ENCODE measurements at places on chromosomes 11 and 22.

GRCh38 chr11:94602430-94603372 is 35.5 kb downstream of the PIWIL4 start:
- no peak for DNase-seq

DNA sequence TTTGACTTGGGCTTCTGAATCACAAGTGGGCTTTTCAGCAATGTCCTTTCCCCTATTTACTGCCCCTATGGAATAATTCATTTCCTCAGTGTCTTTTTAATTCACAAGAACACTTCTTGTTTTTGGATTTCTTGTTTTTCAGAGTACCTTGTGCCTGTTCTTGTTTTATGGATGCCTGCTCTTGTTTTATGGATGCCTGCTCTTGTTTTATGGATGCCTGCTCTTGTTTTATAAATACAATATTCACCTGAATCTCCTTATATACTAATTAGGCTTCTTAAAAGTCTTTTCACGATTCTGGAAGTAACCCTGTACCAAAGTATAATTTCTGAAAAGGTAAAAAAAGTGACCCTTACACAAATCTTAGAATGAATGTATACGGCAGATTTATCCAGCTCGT is 32.8 kb downstream of the CACNA1I start:
- no peak for DNase-seq

GRCh38 chr11:96105197-96105895 is 181.4 kb upstream of the MTMR2 start:
- peak; percentile 46 for DNase-seq

DNA sequence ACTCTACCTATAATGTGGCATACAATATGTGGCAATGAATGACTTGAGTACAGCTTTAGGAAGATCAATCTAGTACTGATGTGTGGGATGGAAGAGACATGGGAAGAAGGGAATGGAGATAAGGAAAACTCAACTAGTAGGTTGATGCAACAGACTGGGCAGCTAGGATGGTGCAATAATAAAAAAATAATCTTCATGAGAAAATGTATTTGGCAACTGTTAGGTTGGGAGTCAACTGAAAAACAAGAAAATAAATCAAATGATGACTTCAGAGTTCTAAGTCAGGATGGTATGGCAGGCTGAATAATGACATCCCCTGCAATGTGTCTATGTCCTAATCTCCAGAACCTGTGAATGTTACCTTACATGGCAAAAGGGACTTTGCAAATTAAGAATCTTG is 236.8 kb upstream of the PITPNB start:
- DNase-seq, result no peak

DNA sequence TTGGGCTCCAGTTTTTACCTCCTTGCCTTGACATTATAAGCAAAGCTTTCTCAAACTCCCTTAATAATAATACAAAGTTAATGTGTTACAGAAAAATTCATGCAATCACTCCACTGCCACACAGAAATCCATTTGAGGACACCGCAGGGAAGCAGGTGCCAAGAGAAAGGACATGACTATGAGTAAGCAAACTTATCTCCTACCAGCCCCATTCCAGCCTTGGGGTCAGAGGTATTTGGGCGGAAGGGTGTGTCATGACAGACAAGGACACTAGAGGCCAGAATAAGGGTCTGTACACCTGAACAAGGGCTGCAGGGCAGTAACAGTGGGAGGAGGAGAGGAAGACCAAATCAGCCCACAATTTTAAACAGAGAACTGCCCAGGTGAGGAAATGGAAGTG is 5.9 kb downstream of the GNG3 start:
- DNase-seq, result no peak

- peak; percentile 72 for DNase-seq
Observed at GRCh38 chr11:78417175-78417887, at the start of gene GAB2. Gene GAB2, minus strand, starts transcription at chr11:78417820. Its CDS starts 100 bp downstream, at chr11:78417720.

DNA sequence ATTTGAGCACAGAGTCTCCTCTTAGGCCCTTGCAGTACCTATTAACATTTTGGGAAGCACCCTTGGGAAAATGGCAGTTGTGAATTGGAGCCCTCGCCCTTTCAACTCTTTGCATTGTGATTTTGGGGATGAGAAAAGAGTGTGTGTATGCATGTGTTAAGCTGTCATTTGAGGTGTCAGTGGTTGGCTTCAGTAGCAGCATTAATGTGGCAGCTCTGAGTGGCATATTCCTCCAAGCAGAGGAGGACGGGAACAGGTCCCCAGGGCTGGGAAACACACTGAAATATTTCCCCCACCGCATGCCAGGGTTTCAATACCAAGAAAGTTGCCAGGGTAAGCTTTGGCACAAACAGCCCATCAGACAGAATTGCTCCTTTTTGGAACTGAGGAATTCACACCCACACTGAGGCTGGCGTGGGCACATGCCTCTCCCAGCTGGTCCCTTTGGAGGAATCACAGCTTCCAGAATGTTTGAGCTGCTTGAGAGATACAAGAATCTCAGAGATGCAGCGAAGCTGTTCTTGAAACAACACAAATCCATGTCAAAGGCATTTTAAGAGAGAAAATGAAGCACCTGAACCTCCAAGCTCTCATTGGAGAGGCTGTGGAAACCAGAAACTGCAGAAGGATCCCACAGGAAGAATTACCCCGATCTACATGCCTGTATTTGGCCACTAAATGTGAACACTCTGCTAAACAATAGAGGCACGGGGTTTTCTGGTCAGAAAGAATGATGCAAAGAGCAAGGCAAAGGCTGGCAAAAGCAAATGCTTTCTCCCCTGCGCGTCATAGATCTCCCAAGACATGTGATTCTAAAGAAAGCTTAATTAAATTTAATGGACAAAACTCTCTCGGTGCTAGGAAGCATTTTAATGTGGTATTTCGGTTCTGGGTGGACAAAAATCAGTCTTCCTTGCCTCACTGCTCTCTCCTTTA is 67.2 kb upstream of the RCN1 start:
- no peak for DNase-seq

DNA sequence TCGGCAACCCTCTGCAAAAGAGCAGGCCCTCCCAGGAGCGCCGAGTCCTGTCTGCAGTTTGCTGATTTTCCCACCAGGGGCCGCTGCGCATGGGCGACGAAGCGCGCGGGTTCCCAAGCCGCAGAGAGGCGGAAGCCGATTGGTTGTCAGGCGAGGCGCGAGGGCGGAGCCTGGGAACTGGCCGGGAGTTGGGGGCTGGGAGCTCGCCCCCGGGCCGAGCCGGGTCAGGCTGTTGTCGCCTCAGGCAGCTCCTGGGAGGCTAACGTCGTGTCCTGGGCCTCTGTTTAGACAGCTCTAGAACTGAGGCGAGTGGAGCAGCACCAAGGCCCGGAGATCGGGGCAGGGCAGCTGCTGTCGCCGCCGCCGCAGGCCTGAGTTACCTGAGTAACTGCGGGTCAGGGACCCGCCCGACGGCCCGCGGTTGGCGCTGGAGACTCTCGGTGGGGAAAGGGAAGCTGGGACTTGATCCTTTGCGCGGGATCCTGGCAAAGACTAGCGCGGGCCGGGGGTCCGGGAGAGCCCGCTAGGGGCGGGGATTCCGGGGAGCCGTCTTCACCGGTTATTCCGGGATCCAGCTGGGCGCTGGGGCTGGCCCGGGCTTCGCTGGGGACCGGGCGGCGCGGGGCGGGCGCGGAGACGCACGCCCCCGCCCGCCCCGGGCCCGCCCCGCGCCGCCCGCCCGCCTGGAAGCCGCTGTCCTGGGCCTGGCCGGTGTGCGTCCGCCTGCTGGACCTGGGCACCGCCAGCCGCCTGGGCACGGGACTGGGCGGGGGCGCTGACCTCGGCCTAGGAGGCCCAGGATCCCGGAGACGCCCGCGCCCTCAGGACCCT is at the start of gene STIM1:
TSS of gene STIM1 (plus strand) at position 688 of the 831 bp plus-strand sequence. CDS start 607 bp downstream, outside the sequence.
- DNase-seq, result peak; percentile 86

DNA sequence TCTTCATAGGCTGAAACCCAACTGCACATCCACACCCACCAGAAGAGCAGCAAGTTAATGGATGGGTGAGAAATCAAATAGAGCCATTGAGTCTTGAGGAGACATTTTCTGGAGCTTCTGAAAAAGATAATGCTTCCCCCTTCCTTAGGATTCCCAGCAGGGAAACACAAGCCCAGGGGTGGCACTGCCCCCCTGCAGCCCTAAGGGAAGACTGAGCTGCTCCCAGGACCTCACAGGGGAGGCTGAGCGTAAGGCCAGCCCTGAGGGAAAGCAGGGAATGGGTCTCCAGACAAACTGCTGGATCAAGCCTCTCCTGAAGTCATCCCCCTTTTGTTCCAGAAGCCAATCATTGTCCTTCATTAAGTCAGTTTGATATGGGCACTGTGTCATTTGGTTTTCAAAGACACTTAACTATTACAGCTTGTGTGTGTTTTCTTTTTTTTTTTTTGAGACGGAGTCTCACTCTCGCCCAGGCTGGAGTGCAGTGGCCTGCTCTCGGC is 15.1 kb downstream of the LTO1 start:
- DNase-seq, result no peak

GRCh38 chr11:86570451-86570850 is 102.0 kb downstream of the ME3 start:
- no peak for DNase-seq

DNA sequence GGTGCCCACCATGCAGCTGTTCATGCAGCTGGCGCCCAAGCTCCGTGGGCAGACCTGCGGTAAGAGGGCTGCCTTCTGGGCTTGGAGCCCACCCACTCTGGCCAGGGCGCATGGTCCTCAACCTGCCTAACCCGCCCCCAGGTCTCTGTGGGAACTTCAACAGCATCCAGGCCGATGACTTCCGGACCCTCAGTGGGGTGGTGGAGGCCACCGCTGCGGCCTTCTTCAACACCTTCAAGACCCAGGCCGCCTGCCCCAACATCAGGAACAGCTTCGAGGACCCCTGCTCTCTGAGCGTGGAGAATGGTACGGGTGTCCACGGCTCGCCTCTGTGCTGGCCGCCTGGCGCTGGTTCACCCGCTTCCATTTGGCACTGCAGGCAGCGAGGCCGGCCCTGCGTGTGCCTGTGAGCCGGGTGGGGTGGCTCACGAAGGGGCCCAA is 11.0 kb downstream of the MUC5AC start:
- DNase-seq, result no peak

- no peak for DNase-seq
Observed at GRCh38 chr11:2434506-2435255, 9.6 kb downstream of the TRPM5 start.

GRCh38 chr11:65291613-65292012 is 23.1 kb upstream of the CDC42EP2 start:
- no peak for DNase-seq

DNA sequence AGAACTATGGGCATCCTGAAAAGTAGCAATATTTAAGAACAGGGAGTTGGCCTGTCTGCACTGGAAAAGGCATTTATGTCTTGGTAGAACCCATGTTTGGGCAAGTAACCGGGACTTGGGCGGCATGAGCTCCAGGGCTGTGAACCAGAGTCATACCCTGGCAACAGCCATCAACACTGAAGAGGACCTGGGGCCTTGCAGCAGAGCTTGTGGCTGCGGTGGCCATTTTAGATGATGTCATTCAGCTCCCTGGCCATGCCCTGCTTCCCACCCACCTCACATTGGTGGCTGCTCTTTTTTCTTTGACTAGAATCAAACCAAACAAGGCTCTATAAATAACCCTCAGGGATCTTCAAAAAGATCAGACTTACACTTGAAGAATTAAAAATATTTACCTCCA is 26.6 kb downstream of the EHF start:
- DNase-seq, result no peak

DNA sequence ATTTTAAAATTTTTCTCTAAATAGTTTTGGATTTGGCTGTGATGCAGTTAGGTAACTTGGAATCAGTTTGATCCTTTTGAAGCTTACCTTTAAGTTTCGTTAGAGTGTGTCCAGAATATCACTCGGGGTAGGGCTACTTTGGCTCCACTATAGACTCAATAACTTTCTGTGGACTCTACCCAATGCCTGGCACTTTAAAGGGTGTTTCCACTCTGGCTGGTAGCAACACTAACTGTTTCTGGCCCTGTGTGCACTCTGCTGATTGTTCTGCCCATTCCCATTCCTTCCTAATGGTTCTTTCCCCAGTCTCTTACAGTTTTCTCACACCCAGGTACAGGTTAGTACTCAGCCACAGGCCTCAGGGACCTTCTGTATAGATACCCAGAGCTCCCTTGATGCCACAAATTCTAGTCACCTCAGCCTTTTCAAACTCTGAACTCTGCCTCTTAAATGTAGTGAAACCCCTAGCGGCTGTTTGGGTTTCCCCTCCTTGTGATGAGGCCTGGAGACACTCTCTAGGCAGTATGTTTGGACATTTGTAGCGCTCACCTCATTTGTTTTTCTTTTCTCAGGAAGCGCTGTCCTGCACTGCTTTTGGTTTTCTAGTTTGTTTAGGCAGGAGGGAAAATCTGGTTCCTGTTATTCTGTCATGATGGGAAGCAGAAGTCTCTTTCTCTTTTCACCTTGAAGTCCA is 16.8 kb downstream of the CUL5 start:
- DNase-seq, result no peak

DNA sequence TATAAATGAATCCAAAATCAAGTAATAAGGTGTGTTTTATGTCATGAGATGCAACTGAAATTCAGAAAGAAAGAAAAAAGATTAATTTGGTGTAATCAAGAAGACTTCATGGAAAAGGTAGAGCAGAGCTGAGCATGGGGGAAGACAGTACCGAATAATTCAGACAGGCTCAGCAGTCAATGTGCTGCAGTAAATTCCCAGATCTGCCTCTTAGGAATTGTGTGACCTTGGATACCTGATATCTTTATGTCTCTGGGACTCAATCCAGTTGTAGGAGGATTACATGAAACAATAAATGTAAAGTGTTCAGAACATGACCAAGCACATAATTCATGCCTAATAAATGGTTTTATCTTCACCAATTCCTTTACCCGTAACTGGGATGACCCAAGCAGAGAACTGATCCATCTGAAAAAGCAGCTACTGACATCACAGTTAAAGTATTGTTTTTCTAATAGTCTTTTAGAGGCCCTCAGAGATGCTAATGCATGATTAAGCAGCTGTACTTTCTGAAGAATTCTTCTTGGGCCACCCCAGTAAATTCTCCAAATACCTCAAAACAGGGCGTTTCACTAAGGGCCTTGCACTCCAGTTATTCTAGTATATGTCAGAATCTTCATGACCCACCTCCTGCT is 7.8 kb downstream of the MS4A12 start:
- no peak for DNase-seq

DNA sequence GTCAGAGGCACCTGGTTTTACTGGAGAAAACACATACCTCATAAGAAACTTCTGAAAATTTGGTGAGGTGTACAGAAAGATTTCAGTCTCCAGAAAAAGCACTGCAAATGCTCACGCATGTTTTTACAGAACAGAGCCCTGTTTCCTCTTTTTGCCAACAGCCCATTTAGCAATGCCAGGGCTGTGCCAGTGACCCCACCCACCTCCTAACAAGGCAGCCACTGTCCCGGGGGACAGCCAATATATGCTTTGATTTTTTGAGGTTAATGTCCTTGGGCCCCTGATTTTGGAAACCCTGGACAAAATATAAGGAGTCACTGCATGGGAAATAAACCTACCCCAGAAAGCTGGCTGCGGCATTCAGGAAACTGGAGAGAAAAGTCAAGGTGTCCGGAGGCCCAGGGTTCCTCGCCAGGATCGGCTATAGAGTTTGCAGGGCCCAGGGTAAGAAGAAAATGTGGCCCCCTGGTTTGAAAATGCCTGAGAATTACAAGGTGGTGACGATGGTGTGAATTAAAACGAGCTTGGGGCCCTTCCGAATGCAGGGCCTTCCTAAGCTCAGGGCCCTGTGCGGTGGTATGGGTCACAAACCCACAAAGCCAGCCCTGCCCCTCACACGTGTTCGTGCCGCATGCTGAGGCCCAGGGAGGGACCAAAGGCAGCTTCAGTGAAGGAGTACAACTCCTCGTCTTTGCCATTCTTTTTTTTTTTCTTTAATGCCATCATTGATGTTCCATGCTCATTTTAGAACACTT is 71.1 kb upstream of the WNT7B start:
- no peak for DNase-seq

- no peak for DNase-seq
Observed at GRCh38 chr11:89604281-89604680, 105.8 kb upstream of the TRIM77 start.

Measured in NCI-H526 treated with DMSO at 0.1 percent for 48 hours (cell line).